IPS DF 19.7 (cell line): ENCODE measurements at places on chromosomes 13 and 19.
A peak's percentile ranks its signal among the peaks of the same experiment; 100 is the strongest.

- no peak for DNase-seq
Measured at GRCh38 chr13:23561261-23561660, 9.0 kb upstream of the TNFRSF19 start.

GRCh38 chr13:25215253-25215575 is 43.1 kb upstream of the AMER2 start:
- DNase-seq = no peak

DNA sequence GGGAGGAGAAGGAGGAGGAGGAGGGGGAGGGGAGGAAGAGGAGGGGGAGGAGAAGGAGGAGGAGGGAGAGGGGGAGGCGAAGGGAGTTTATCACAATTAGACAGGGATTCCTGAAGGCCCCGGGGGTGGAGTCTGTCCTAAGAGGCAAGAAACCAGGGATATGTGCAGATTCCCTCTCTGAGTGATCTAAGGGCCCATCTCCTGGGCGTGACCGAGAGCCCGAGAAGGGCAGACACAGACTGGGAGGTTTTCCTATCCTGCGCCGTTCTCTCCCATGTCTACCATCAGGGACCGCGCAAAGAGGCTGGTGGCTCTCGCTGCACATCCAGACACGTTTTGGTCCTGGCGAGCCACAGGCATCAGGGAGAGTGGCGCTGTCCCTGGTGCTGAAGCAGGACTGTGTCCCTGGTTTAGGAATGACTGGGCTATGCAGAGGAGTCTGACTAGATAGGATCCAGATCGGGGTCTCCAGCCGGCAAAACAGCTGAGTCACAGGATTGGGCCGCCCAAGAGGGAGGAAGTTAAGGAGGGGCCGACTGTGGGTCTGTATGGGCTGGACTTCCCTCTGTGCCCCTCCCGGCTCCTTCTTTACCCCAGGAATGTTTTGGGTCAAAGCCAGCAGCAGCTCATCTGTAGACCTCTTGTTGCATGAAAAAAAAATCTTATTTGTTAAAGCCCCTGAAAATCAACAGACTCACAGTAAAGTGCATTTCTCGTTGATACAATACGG is 17.9 kb upstream of the ZNF175 start:
- peak; percentile 82 for DNase-seq

DNA sequence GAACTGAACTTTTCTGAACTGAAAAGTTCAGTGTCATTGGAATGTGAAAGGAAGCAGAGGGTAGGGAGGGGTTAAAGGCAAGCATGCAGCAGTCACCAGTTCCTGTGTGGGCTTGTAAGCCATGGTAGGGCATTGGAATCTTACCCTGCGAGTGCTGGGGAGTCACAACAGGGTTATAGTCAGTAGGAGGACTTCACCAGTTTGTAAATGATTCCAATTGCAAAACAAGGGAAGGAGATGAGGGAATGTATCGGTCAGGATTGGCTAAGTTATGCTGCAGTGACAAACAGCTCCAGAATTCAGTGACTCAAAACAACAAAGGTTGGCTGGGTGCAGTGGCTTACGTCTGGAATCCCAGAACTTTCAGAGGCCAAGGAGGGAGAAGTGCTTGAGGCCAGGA is 12.8 kb downstream of the LYPD3 start:
- DNase-seq = no peak

DNA sequence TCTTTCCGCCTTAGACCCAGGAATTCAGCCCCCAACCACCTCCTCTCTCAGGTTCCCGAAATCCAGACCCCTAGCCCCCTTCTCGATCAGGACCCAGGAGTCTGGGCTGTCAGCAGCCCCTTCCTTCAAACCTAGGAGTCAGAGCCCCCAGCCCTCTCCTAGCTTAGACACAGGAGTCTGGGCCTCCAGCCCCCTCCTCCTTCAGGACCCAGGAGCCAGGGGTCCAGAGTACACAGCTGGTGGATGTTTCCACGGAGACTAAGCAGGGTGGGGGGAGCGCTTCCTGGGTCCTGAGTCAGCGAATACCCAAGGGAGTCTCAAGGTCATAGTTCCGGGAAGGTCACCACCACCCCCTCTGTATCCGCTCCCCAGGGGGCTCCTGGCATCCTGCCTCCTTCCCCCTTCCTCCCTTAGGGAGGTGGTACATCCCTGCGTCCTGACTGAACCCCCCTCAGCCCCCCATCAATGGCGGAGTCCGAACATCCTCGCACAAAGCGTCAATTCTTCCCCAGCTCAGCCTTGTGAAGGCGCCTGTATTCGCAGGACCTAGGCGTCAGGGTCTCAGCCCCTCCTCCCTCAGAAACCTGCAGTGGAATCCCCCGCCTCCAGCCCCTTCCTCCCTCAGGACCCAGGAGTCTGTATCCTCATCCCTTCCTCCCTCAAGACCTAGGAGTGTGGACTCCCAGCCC is 4.6 kb downstream of the CADM4 start:
- no peak for DNase-seq

DNA sequence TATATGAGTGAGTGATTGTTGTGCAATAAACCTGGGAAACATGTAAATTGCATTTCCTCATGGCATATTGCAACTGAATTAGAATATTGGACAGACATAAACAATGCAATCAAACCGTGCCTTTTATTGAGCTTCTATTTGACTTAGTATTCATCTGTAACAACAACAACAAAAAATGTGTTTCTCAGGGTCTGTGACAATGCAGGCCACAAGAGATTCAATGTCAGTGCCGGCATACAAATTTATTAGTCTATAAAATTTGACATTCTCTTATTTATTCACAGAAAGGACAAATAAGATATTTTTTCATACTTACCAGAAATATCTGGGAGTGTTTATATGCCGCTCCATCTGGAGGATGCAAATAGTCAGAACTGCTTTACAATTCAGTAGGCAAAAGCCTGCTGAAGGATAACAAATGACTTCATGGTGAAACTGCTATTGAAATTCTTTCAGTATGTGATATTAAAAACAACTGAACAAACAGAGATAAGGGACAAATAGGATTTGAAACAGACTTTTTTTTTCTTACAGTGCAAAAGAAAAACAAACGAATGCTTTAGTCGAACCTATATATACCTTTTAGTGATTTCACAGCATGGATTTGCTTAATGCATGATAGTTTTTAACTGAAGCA is 77.2 kb downstream of the DACH1 start:
- no peak for DNase-seq

DNA sequence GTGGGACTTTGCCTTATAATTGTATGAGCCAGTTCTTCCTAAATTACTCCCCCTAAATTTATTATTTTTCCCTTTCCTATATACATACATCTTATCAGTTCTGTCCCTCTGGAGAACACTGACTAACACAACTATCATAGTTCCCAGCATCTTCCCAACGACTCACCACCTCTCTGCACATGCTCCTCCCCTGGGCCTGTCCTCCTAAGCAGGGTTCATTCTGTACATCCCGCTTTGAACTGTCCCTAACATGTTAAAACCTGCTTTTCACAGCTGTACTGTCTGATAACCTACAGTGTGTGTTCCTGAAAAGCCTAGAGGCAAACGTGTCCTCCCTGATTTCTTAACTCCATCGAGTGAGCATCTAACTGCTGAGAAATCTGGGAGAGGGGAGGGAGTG is 141.7 kb downstream of the EFNB2 start:
- DNase-seq = no peak

DNA sequence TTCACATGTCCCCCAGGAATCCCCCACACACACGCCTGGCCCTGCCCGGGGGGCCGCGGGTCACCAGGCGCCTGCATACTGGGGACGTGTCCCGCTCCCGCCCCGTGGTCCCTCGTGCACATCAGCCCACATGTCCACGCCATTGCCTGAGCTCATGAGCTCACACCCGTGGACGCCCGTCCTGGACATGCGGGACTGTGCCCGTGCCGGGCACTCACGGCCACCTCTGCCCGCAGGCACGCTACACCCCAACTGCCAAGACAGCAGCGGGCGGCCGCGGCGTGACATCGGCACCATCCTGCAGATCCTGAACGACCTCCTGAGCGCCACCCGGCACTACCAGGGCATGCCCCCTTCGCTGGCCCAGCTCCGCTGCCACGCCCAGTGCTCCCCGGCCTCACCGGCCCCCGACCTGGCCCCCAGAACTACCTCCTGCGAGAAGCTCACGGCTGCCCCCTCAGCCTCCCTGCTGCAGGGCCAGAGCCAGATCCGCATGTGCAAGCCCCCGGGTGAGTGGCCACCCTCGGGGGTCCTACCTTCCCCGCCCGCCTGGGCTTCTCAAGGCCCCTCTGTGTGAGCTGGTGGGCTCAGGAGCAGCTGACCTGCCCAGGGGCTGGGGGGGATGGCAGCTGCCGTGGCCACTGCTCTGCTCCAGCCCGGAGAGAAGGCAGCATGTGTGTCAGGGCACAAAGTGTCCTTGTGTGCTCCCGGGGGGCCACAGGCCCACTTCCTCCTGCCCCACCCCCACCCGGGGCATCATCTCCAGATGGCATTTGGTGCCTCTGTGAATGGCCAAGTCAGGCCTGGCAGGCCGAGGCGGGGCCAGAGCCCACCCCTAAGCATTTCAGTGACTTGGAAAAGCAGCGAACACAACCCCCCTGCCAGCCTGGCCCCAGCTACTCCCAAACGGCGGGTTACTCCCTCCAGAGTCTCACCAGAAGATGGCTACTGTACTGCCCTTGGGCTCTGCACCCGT is 7.1 kb downstream of the MIDN start:
- no peak for DNase-seq

DNA sequence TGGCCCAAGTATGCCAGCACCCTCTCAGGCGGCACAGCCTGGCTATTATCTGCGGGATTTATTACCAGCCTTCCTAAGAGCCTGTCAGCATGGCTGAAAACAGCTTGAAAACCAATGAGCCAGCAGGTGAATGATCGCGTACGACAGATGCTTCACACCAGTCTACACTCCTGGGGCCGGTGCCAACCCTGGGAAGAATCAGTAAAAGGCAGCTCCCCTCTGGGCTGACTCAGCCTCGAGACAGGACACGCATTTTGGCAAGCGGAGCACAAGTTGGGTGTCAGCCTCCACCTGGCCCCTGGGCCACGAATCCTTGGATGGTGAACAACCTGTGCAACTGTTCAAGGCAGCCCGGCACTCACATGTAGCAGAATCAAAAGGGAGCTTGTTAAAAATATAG is 15.6 kb downstream of the EMP3 start:
- DNase-seq = no peak

GRCh38 chr19:10718205-10719196 is 622 bp downstream of the DNM2 start:
- no peak for DNase-seq

GRCh38 chr19:42113641-42114348 is 18.5 kb downstream of the POU2F2 start:
- DNase-seq = no peak

DNA sequence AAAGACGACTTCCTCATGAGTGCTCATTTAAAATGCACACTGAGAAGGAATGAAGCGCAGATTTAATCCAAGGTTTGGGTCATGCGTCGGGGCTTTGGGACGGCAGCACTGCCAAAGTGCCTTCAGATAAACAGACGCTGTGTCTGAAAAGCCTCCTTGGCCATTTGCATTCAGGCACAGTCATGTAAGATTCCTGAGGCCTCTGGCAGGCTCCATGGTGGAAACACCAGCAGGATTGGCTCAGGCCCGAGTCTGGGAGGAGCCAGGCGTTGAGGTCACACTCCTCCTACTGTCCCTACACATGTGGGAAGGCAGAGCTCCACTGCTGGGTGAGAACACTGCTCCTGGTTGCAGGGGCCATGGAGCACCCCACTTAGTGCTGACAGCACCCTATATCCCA is 113.3 kb upstream of the KL start:
- peak; percentile 5 for DNase-seq

- no peak for DNase-seq
Measured at GRCh38 chr19:38781058-38781457, 7.7 kb upstream of the LGALS7 start.

DNA sequence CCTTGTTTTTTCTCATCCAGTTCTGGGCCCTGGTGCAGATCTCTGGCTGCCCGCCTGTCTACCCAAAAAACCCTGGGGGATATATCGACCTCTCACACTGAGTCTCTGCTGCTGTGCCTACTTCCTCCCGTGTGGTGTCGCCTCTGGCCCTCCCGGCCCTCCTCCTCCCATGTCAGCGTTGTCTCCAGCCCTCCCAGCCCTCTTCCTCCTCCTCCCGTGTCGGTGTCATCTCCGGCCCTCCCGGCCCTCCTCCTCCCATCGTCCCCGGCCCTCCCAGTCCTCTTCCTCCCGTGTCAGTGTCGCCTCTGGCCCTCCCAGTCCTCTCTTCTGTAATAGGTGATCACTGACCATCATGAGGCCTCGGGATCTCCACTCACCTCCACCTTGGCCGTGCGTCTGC is 81.8 kb downstream of the GPR12 start:
- DNase-seq = no peak

DNA sequence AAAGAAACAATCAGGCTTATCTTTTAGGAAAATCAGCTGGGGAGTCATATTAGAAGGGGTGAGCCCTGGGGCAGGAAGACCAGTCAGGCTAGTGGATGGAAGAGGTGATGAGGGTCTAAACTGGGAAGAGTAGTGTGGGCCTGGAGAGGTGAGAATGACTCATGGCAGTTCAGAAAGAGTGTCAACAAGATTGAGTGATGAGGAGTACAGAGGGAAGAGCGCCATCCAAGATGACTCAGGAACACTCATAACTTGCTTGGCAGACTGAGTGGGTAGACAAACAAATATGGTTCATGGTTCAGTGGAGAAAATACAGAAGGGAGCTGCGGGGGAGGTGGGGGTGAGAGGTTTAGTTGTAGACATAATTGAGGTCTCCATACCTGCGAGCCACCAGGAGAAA is 17.3 kb upstream of the CLDN10 start:
- no peak for DNase-seq

DNA sequence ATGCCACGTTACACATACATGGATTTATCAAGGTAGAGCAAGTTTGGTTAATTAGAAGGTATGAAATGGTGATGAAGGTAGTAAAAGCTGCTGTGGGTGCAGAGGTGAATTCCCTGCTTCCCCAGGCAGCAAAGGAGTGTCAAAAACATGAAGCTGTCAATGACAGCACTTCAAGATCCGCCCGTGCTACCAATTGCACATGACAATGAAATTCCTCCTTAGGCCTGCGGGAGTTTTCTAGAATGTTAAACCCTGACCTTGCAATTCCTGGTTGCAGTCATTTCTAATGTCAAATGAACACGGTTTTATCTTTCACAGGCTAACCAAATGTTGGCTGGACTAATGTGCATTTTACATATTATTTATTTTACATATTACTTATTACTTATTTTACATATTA is 67.7 kb upstream of the LSM14A start:
- DNase-seq = no peak
